Fibroblast of skin of abdomen (primary cell): ENCODE measurements at places on chromosomes 5 and 9.
A peak's percentile ranks its signal among the peaks of the same experiment; 100 is the strongest.

DNA sequence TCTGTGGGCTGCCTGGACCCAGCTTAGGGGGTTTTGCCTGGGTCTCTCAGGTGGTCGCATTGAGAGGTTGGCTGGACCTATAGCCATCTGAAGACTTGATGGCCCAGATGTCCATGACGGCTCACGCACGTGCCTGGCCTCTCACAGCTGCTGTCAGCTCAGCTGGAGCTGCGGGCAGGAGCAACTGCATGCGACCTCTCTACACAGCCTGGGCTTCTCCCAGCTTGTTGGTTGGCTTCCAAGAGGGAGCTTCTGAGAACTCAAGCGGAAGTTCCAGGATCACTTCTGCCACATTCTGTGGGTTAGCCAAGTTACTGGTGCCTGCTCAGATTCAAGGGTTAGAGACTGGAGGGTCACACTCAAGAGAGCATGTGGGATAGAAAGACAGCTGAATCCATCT lies 99.2 kb downstream of the DAPK1 start:
- peak; percentile 28 for DNase-seq

DNA sequence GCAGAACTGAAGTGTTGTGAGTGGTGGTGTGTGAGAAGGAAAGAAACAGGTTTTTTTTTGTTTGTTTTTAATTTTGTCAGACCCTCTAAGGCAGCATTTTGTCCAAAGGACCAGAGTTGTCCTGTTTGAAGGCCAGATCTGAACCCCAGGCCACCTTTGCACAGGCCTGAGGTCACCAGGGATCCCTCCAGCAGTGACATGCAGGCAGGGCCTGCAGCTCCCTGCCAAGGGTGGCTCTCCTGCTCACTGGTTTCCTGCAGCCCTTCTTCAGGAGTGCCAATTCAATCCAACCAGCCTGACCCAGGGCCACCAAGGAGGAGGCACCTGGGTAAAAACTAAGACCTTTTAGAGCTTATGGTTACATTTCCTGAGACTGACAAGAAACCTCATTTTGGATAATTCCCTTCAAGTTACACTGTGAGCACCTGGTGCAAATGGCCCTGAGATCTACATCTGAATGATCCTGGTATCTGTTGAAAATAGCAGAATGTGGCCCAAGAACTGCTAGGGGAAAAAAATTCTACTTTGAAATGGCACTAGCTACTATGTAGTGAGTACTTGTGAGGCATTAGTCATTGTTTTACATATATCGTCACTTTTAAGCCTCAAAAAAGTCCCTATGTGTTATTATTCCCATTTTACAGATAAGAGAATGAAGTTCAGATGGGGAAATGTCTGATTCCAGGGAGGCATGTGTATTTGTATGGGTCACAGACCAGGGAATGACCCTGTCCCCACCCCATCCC lies 33.5 kb upstream of the SMU1 start:
- DNase-seq, result no peak

DNA sequence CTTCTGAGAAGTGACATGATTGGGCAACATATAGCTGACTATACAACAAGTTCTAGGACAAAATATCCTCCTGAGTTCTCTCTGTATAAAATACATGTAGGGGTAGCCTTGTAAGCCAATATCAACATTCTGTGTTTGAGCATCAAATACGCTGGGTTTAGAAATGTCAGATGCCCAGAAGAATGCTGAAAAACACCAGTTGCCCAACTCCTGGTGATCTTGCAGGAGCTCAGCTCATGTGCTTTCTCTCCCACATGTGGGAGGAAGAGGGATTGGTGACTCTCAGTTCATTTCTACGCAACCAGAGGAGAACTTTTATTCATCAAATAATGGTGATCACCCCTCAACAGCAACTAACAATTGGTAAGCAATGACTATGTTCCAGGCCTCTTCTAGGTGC lies 810.9 kb upstream of the ACO1 start:
- DNase-seq, result no peak

DNA sequence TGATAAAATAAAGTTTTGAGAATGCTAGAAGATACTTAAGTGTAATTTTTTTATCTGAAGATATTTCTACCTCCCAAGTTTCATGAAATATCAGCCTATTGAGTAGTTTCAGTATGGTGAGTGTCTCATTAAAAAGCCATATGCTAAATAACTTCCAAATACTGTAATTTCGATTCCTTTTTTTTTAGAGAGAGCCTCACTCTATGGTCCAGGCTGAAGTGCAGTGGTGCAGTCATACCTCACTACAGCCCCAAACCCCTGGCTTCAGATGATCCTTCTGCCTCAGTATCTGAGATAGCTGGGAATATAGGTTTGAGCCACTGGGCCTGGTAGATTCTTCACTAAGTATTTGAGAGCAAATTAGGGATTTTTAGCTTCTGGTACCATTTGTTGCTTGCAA lies 24.5 kb downstream of the CDC42SE2 start:
- no peak for DNase-seq

GRCh38 chr9:79049371-79049770 lies 522.4 kb upstream of the TLE4 start:
- no peak for DNase-seq

DNA sequence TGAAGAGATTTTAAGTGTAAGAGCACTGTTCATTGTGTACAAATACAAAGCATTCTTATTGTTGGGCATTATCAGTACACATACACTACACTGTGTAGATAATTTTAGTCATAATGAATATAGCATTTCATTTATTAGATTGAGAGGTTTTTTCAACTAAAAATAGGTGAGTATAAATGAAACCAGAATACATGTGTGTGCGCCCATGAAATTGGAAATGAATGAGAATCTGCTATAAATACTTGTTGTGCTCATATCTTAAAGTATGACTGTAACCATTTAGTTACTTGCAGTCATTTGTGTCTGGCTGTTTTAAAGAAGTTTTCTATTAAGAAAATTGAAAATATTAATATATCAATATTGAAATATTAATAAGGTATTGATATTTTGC lies 189.0 kb upstream of the MEF2C start:
- DNase-seq, result no peak

DNA sequence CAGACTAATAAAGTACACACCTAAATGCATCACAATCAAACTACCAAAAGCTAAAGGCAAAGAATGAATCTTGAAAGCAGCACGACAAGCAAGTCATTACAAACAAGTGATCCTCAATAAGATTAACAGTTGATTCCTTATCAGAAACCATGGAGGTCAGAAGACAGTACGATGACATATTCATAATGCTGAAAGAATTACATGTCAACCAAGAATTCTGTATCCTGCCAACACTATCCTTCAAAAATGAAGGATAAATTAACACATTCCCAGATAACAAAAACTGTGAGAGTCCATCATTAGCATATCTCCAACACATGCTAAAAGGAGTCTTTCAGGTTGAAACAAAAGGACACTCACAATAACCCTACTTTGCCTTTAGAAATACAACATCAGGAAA lies 39.4 kb downstream of the NR3C1 start:
- no peak for DNase-seq

- peak; percentile 68 for DNase-seq
These were observed 2.9 kb upstream of the NXNL2 start for GRCh38 chr9:88531920-88532698.

- DNase-seq, result no peak
These were observed 91.0 kb upstream of the ALDH1B1 start for GRCh38 chr9:38301376-38302106.

GRCh38 chr5:102932781-102933180 lies 177.7 kb downstream of the PAM start:
- DNase-seq, result no peak

DNA sequence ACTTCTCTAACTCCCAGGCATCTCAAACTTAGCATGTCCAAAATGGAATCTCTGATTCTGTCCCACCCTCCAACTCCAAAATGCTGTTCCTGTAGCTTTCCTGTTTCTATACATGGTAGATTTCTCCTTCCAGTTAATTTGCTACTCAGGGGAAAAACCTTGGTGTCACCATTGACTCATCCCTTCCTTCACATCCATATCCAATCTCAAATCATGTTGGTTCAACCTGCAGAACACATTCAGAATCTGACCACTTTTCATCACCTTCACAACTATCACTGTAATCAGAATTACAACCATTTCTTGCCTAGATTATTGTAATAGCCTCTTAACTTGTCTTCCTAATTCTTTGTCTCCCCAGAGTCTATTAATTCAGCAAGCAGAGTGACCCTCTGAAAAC lies 10.8 kb downstream of the RIOK2 start:
- DNase-seq, result no peak

DNA sequence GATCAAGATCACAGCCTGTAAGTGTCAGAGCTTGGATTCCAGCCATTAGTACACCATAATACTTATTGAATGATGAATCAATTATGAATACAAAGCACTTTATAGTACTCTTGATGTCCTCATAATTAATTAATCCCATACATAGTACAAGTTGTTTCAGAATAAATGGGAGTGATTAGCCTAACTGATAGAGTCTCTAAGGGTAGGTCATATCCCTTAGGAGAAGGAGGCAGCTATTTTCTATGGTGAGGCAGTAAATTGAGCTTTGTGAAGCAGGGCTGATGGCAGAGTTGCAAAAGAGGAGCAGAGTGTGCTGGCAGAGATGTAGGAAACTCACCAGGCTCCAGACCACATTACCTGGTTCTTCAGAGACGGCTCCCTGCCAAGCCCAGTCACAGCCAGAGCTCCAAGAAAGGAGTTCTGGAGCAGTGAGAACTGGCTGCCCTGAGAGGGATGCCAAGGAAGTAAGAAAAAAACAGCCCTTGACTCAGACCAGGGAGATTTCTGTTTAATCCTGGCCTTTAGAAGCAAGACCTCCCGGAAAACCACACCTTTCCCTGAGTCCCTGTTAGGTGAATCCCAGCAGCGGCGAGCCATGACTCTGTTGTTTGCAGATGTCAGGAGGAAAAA lies 112.9 kb downstream of the SH3TC2 start:
- DNase-seq, result no peak

DNA sequence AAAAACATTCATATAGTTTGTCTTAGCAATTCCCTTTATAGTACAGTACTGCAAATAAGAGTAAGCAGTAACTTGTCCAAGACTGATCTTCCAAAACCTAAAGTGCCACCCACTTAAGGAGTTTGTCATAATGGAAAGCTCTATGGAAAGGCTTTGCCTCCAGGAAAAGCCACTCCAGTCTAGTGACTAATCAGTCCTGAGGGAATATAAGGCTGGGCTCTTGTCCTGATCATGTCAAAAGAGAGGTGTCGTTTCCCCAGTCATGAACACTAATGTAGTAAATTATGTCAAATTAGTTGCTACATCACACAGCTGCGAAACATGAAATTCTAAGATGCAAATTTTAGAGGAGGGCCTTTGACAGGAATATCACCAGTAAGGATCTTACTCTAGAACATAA lies 271.6 kb downstream of the GABRB2 start:
- DNase-seq, result no peak

DNA sequence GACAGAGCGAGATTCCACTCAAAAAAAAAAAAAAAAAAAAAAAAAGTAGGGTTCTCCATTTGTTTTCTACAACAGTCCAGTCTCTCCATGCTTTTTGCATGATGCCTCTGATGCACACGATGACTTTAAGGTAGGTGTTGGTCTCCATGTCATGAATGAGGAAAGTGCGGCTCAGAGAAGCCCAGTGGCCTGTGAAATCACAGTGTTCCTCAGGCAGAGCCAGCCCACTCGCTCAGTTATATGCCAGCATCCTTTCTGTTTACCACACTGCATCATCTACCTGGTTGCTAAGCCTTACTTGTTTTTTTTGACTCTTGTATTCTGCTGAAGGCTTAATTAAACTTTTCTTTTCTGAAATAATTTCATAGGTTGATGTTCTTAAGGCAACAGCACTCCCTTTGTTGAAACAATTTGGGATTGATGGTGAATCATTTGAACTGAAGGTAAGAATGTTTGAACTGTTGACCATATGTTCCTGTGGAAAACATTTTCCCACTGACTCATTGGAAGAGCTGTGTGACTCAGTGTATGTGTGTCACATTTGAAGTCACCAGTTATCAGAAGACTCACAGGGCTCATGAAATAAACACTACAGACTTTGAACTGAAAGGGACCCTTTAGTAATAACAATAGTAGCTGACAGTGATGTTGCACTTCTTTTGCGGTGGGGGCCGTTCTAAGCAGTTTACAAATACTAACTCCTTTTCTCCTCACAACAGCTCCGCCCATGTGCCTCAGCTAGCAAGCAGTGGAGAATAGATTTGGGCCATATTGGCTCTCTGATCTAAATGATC lies 40.2 kb downstream of the RCL1 start:
- peak; percentile 91 for DNase-seq

DNA sequence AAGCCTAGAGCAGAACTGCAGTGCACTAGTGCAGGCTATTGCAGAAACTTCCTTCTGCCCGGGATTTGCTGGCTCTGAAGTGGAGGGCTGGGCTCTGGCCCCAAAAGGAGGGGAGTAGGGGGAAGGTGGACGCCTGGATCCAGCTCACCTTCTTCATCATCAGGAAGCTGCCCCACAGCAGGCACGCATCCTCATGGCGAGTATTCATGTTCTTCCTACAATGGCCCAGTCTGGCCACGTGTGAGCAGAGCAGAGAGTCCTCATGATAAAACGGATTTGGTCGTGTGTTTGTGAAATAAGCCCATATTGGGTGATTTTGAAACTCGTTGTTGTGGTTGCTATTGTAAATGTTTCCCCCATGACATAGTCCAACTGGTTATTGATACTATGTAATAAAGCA lies 8.2 kb upstream of the GLIPR2 start:
- DNase-seq, result no peak

- no peak for DNase-seq
These were observed 108.5 kb downstream of the ARHGAP26 start for GRCh38 chr5:142878638-142879037.

DNA sequence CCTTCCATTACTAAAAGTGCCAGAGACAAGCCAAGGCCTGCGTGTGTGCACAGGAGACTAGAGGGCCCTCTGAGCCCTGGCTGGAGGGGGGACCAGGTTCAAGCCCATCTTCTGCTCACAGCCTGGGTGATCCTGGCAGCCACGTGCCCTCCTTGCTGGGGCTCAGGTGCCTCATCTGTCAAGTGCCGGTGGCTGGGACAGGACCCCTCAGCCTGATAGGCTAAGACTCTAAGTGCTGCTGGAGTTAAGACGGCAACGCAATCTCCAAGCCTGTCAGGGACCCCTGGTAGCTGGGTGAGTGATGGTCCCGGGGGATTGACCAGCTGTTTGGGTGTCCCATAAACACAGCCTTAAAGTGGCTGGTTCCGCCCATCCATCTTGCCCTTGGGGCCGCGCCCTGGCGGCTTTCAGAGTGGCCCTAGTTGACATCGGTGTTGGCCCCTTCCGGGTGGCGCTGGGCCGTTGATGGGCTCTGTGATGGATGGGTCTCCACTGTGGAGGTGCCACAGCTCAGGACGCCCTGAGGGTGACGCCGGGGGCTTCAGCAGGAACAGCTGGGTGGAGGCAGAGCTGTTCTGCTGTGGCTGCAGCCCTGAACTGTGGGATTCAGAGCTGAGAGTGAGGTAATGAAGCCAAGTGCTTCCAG lies 136.2 kb downstream of the BARX1 start:
- DNase-seq, result no peak

DNA sequence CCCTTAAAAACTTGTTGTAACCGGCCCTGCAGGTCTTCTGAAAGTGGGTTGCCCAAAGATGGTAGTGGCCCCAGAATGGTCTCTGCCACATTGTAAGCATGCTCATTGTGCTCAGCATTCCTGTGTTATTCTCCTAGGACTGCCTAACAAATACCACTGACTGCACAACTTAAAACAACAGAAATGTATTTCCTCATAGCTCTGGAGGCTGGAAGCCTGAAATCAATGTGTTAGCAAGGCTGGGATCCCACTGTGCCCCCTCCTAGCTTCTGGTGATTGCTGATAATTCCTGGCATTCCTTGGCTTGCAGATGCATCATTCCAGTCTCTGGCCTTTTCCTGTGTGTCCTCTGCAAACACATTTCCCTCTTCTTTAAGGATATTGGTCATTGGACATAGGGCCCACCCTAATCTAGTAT lies 3.4 kb upstream of the GCNT4 start:
- DNase-seq, result peak; percentile 72

GRCh38 chr5:114243972-114244317 lies 117.9 kb upstream of the KCNN2 start:
- no peak for DNase-seq
